SK-N-DZ (cell line): ENCODE measurements at places on chromosomes 1 and 21.
A peak's percentile ranks its signal among the peaks of the same experiment; 100 is the strongest.

DNA sequence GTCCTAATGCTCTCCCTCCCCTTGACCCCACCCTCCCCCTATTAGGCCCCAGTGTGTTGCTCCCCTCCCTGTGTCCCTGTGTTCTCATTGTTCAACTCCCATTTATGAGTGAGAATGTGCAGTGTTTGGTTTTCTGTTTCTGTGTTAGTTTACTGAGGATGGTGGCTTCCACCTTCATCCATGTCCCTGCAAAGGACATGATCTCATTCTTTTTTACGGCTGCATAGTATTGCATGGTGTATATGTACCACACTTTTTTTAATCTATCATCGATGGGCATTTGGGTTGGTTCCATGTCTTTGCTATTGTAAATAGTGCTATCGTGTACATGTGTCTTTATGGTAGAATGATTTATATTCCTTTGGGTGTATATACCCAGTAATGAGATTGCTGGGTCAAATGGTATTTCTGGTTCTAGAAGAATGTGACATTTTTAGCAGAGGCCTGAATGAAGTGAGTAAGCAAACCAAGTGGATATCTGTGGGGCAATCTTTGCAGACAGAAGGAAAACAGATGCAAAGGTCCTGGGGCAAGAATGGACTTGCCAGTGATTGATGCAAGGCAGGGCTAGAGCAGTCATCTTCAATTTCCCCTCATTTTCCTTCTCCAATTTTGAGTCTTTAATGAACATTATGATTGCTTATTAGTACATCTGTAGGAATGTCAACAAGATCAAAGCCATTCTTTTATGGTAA lies 50.2 kb downstream of the UBE4B start:
- no peak for DNase-seq

DNA sequence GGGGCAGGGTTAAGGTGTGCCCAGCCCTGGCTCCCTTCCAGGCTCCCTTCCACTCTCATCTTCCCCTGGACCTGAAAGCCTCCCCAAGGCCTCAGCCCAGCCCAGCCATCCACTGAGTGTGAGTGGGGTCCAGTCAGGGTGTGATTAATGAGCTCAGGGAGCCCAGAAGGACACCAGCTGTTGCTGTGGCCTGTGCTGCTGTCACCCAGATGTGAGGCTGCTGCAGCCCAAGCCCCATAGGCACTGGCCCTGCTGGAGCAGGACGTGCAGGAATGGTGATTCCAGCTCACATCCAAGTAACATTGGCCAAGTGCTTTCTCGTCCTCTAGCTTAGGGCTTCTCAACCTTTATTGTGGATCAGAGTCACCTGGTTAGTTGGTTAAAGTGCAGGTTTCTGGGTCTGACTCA lies 77.6 kb downstream of the EPHB2 start:
- DNase-seq: no peak

DNA sequence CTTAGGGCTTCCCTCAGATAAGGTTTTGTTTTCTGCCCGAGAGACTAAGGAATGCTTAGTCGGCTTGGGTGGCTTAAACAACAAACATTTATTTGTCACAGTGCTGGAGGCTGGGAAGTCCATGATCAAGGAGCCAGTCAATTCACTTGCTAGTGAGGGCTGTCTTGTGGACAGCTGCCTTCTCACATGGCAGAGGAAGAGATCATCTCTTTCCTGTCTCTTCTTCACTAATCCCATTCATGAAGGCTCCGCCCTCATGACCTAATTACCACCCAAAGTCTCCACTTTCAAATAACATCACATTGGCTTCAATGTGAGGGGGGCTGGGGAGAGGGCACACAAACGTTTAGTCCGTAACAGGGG lies 50.5 kb upstream of the IL12RB2 start:
- DNase-seq: no peak

DNA sequence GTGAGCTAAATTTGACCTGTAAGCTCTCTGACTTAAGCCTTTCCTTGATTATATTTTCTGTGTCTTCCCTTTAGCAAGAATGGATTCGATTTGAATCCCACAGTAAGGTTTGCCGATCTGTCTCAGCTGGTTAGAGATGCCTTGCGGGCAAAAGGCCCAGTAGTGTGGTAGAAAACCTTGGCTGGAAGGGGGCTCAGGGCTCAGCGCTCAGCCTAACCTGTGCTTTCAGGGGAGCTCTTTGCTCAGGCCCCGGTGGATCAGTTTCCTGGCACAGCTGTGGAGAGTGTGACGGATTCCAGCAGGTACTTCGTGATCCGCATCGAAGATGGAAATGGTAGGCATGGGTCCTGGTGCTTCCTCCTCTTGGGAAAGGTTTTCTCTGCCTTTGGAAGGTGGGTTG lies 7.1 kb downstream of the NECAP2 start:
- DNase-seq: no peak

- DNase-seq: no peak
These were observed 21.9 kb upstream of the PLCH2 start for GRCh38 chr1:2454227-2454626.

GRCh38 chr1:48120621-48121020 lies 101.9 kb upstream of the SLC5A9 start:
- no peak for DNase-seq

GRCh38 chr1:153483776-153484175 lies 23.3 kb upstream of the S100A7 start:
- no peak for DNase-seq

DNA sequence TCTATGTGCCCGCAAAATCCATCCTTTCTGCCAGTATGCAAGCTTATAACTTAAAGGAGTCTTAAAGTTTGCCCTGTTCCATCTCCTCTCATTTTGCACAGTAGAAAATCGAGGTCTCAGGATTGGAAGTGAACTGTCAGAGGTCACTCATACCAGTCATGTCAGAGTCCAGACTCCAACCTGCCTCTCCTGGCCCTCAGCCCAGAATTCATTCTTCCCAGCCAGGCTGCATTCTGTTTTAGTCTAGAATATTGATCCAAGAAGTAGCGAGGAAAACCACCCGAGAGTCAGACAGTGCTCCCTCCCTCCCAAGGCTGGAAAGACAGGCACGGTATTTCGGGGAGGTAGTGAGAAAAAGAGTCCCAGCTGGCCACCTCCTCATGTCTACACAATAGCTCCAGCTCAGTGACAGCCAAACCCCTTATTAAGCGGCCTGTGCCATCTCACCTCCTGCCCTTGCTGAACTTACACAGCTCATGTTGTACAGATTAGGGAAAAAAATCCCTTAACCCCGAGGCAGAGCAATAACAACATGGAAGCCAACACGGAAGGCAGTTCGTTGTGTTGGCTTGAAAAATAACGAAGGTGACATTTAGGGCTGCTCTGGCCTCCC lies 89.4 kb downstream of the OMA1 start:
- DNase-seq: no peak

- DNase-seq: no peak
These were observed 57.8 kb downstream of the LPAR3 start for GRCh38 chr1:84835169-84835568.

- no peak for DNase-seq
These were observed 13.1 kb upstream of the EVI5 start for GRCh38 chr1:92797961-92798360.

DNA sequence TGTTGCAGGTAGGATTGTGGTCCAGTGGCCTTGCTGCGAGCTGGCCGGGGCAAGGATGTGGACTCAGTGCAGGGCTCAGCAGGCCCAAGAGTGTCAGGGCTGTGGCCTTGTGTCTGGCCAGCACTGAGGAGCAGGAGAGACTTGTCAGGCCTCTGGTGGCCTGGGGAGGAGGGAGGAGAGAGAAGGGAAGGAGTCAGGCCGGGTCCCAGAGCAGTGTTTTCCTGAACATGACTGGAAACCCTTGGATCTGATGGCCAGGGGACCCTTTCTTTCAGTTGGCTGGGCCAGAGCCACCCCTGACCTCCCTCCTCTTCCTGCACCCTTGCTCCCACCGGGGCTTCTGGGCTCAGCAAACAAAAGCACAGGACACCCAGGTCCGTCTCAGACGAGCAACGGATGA lies 5.1 kb downstream of the IBA57 start:
- DNase-seq: no peak

- peak; percentile 42 for DNase-seq
These were observed 11.5 kb upstream of the VASH2 start for GRCh38 chr1:212938846-212939245.

- DNase-seq: no peak
These were observed 294.6 kb downstream of the TTLL7 start for GRCh38 chr1:83704350-83704749.

- DNase-seq: no peak
These were observed 24.0 kb upstream of the DIRAS3 start for GRCh38 chr1:68074472-68074871.

DNA sequence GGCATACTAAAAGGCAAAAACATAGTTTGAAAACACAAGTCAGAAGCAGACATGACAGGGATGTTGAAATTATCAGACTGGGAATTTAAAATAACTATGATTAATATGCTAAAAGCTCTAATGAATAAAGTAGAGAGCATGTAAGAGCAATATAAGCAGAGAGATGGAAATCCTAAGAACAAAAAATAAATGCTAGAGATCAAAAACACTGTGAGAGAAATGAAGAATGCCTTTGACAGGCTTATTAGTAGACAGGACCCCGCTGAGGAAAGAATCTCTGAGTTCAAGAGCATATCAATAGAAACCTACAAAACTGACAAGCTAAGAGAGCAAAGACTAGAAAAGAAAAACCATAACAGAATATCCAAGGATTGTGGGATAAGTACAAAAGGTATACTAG lies 93.9 kb downstream of the MPZL1 start:
- DNase-seq: no peak

GRCh38 chr1:97467445-97467844 lies 453.4 kb downstream of the DPYD start:
- no peak for DNase-seq

DNA sequence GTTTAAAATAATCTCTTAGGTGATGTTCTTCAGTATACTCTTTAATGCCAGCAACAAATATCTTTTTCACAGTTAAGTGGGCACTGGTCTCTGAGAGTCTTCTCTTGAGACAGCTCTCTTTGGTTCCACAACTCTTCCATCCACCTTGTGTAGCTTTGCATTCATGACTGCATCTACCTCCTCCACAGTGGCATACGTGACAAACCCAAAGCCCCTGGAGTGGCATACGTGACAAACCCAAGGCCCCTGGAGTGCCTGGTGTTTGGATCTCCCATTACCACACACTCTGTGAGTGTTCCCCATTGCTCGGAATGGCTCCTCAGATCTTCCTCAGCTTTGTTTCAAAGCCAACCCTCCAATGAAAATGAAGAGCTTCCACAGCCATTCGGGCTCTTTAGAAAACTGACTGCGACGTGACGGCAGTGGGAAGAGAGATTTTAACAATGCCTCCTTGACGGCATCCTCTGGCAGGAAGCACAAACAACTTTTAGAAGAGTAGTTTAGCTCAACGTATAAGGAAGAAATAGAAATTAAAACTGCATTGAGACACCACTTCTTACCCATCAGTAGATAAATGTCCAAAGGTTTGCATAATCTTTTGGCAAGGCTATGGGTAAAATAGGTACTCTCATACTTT lies 45.8 kb downstream of the SLC30A7 start:
- no peak for DNase-seq

GRCh38 chr1:14896381-14897079 lies 257.0 kb upstream of the TMEM51 start:
- no peak for DNase-seq

DNA sequence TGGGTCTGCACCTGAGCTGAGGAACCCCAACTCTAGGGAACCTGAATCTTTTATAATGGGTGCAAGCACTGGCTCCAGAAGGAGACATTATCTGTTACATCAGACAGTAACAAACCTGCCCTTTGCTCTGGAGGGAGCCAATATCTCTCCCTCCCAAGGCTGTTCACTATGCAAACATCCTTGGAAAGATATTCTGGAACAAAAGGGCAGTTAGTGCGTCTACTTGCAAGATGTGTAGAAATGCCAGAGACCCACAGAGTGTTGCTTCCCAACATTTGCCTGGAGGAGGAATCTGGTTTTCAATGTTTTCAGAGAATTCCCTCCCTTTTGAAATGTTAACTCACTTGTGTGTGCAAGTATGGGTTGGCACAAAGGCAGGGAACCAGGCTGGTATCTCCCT lies 31.9 kb downstream of the UMODL1 start:
- no peak for DNase-seq
